ENCODE measurements at places on chromosomes 1 and 21.
A peak's percentile ranks its signal among the peaks of the same experiment; 100 is the strongest.

DNA sequence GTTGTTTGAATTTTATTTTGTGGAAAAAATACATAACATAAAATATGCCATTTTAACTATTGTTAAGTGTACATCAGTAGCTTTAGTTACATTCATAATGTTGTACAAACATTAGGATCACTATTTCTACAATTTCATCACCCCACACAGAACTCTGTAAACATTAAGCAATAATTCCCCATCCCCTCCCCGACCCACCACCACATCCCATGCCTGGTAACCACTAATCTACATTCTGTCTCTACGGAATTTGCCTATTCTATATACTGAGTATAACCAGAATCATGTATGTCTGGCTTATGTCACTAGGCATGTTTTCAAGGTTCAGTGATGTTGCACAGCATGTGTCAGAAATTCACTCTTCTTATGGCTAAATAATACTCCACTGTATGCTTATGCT is 47.7 kb downstream of the CDC42BPA start:
- DNase-seq, result no peak

GRCh38 chr1:59657873-59658465 is 156.8 kb upstream of the HOOK1 start:
- DNase-seq, result no peak

DNA sequence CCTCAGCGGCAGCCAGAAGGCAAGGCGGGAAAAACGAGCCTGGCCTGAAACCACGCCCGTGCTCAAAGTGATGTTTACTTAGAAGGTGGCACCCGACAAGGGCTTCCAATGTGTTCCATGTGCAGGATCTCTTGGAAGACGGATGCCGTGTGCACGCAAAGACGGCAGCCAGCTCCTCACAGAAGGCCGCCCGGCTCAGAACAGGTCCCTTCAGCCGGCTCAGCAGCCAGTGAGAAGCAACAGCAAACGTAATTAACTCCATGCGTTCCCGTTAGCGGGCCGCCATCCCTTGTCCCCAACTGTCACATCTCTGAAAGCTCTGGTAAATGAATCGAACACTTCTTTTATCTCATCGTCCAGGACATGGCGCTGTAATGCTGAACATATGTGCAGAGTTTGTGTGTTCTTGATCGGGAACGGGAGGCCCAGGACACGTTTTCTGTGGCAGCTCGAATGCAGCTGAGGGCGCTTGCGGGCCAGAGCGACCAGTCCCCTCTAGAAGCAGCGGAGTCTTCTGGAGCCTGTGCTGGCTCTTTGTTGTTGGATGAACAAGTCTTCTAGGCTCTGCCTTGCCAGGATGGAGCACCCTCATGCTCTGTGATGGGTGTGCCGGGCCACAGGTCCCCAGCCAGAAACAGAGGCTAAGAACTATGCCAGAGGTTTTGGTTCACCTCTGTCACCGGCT is 94.6 kb upstream of the ARHGEF16 start:
- no peak for DNase-seq

- no peak for DNase-seq
Observed at GRCh38 chr1:66211521-66211920, 322.4 kb upstream of the SGIP1 start.

DNA sequence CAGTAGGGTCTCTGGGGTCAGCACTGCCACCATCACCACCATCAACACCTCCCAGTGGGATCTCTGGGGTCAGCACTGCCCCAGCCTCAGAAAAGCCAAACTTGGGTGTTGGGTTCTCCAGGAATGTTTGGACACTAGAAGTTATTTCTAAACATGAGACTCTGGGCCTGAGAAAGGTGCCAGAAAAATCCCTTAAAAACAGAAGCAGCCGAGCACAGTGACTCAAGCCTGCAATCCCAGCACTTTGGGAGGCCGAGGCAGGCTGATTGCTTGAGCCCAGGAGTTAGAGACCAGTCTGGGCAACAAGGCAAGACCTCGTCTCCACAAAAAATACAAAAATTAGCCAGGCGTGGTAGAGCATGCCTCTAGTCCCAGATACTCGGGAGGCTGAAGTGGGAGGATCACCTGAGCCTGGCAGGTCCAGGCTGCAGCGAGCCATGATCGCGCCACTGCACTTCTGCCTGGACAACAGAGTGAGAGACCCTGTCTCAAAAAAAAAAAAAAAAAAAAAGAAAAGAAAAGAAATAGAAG is 470 bp downstream of the PTAFR start:
- no peak for DNase-seq

- DNase-seq, result no peak
Observed at GRCh38 chr1:12127206-12127810, 39.5 kb upstream of the TNFRSF1B start.

DNA sequence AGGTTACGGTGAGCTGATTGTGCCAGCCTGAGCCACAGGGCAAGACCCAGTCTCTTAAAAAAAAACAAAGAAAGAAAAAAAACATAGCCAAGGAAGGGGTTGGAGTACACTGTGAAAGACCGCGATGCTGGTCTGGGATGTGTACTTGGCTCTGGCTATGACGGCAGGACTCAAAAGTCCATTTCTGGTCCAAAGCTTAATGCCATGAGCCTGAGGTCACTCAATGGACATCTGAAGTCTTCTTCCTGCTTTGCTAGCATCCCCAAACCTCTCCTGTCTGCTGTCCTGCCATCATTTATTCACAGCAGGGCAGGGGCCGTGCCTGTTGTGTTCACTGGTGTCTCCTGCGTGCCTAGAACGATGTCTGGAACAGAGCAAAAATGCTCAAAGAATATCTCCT is 1.5 kb upstream of the ARHGEF10L start:
- DNase-seq, result no peak

GRCh38 chr1:228064296-228064695 is 18.2 kb upstream of the ARF1 start:
- DNase-seq, result no peak

GRCh38 chr1:232585486-232585885 is 44.4 kb downstream of the SIPA1L2 start:
- DNase-seq, result no peak

DNA sequence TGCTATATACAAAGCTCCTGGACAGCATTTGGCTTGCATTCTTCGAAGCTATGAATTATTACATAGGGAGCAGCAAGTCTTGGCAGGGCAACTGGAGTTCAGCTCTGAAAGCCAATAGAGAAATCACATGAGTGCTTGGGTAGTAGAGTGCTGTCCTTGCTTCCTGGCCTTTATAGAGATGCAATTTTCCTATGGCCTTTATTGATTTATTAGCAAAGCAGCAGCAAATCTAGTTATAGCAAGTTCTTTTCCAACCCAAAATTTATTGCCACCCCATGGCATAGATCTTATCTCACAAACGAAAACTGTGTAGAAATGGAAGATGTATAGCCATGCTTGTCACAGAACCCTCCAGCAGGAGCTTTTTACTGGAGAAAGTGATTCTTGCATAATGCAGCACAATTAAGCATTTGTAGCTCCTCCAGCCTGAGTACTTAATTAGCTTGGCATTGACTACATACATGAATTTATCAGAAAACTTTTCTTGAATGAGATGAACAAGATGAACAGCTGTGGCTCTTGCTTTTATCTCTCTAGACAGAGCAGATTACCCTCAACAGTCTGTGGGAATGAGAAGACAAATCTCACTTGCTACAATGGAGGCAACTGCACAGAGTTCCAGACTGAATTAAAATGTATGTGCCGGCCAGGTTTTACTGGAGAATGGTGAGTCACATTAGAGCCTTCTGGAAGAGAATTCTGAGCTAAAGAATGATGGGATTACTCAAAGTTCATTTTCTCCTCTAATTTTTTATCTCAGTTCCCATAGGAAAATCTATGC is 170.1 kb downstream of the CRB1 start:
- DNase-seq, result no peak

DNA sequence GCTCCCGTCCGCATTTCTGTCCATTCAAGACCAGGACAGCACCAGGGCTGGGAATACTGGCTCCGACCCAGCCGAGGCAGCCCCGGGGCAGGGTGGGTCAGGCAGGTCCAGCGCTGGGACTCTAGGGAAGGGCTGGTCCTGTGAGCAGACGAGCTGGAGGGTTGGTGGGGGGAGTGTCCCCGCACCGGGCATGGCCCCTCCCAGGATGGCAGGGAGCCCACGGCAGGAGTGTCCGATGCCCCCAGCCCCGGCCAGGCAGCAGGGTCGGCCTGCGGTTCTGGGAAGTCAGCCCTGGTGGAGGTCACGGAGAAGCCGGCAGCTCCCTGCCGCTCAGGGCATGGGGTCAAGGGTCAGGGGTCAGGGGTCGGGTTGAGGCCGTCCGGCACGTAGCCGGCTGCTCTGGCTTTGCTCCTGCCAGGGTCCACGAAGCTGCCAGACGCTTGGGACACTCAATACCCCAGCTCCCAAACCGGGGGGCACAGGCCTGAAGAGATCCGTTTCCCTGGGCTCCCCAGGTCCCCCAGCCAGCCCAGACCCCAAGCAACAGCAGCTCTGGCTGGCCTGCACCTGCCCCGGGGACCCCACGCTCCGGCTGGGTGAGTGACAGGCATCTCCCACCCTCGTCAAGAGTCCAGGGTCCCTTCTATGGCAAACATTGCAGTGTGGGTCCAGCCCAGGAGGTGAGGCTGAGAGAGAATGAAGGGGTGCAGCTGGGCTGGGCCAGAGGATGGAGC is 6.7 kb downstream of the C1QTNF12 start:
- no peak for DNase-seq

GRCh38 chr1:11693024-11693590 is 1.6 kb downstream of the DRAXIN start:
- no peak for DNase-seq

DNA sequence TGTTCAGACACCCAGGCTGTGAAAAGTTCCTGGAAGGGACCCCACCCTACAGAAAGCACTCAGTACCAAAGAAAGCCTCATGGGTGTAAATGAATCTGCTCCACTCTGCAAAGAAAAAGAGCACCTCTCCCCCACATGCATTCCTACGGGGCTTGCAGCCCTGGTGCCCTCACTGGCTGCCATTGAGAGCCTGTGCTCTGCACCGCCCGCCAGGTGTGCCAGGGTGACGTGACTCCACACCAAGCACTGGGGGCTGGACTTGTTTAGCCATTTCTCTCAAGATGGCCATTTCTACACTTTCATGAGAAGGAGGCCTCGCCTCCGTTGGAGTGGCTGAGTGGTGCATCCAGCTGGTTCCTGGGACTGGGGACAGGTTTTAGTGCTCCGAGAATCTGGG is 380.5 kb upstream of the VAMP3 start:
- no peak for DNase-seq

- DNase-seq, result no peak
Observed at GRCh38 chr1:147651466-147651865, 18.9 kb downstream of the ACP6 start.

GRCh38 chr1:157404063-157404501 is 148.2 kb downstream of the FCRL5 start:
- DNase-seq, result no peak

DNA sequence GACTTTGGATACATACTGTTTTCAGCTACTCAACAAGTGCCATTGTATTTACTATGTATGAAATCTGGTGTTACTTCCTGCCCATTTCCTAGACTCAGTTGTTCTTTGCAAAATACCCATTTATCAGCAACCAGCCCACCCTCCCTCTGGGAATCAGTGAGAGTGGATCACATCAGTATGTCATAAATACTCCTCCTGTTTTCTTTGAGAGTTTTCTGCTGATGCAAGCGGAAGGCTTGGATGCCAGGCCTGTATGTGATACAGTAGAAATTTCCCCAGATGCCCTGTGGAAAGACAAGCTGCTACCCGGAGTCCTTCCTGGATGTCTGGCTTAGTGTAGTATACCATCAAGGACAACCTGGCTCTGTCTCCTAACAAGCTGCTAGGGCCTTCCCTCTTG is 2.4 kb upstream of the PTPRC start:
- DNase-seq, result no peak

GRCh38 chr1:183873642-183874041 is 68.7 kb downstream of the RGL1 start:
- peak; percentile 15 for DNase-seq

- peak; percentile 40 for DNase-seq
Observed at GRCh38 chr1:111747282-111747734, 8.1 kb upstream of the INKA2 start.

DNA sequence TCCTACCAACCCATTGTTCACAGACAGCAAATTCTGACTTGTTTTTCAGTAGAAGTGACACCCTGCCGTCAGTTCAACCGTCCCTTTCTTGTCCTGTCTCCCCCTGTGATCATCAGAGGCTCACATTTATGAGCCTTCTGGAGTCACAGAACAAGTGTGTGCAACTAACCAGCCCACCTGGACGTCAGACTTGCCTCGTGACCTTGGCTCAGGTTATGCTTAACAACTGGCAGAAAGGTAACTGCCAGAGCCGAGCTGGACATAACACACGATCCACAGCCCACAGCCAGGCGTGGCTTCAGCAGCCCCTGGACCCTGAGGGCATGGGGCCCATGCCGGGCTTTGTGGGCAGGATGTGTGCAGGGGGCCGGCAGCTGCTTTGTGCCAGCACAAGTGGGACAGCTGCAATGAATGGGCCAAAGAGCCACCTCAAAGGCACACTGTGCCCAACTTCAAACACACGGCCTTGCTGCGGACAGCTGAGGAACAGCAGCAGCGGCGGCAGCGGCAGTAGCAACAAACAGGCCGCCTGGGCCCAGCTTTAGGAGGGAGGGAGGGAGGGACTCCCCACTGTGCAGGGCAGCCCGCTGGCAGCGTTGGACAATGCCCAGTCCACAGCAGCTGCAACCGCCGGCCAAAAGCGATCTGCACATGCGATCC is 103.9 kb downstream of the ZBTB18 start:
- no peak for DNase-seq

GRCh38 chr1:57707631-57708030 is 283.8 kb upstream of the DAB1 start:
- no peak for DNase-seq

DNA sequence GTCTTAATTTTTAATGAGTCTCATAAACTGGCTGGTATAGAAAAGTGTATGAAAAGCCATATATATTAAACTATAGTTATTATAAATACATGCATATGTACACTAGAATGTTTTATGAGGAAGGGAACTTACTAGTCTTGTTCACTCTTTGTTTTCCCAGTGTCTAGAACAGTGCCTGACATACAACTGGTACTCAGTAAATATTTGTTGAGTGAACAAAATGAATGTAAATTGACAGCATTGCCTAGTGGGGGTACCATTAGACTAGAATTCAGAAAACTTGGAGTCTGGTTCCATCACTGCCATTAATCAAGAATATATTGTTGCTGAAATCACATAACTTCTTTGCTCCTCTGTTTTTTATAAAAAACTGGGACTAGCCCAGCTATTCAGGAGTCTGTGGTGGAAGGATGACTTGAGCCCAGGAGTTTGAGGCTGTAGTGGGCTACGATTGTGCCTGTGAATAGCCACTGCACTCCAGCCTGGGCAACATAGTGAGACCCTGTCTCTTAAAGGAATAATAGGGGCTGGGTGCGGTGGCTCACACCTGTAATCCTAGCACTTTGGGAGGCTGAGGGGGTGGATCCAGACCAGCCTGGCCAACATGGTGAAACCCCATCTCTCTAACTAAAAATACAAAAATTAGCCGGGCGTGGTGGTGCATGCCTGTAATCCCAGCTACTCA is 51.1 kb downstream of the NFIA start:
- no peak for DNase-seq

GRCh38 chr1:229224308-229224707 is 46.6 kb upstream of the RAB4A start:
- no peak for DNase-seq

DNA sequence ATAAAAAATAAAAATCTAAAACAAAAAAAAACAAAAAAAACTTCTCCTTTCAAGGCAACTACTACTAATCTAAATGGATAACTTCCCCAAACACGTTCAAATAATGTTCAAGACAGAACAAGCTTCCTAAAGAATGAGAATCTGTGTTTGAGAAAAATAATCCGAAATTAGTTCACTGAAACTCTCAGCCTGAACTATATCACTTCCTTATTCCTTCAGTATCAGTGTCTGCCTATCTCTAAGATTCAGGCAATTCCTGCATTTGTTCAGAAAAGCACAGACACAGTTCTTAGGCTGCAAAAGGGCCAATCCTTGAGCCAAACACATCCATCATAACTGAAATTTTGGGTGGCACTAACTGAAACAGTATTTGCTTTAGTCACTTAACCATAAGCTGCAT is 22.4 kb downstream of the DSTYK start:
- no peak for DNase-seq
